ENCODE measurements at places on chromosomes 2 and 18.
A peak's percentile ranks its signal among the peaks of the same experiment; 100 is the strongest.

- DNase-seq, result no peak
Observed at GRCh38 chr2:112692918-112693317, 27.9 kb upstream of the NT5DC4 start.

DNA sequence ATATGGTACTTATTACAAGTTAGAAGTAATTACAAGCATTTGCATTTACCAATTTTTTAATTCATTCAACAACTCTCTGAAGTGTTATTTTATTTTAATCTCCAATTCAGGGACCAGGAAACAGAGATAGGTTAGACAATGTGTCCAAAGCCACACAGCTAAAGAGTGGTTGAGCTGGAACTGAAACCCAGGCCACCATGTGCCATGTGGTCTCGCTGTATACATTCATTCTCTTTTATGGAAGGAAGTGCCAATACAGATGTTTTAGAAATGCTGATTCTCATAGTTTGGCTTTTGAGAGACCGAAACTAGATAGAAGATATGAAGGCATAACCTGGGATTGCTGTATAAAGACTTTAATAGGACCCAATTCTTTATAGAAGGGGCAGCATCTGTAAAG is 684.6 kb upstream of the ID2 start:
- DNase-seq, result no peak

- DNase-seq, result no peak
Observed at GRCh38 chr2:241154915-241155314, 4.6 kb downstream of the PPP1R7 start.

- DNase-seq, result no peak
Observed at GRCh38 chr18:45619826-45620201, 4.5 kb downstream of the SLC14A2 start.

GRCh38 chr2:63192169-63192888 is 141.7 kb downstream of the OTX1 start:
- DNase-seq, result no peak

DNA sequence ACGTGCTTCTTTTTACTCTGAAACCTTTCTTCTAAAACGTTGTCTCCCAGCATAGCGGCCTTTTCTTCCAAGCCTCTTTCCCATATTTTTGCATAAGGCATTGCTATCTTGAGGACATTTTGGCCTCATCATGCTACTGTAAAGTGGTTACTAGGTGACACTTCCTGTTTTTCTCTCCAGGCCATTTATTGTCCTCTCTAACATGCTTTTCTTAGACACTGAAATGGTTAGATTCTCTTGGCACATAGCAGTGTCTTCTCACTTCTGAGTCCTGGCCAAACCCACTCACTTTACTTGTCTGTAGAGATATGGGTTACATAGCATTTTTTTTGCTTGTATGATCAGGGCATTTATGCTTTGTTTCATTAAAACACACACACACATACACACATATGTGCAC is 50.1 kb upstream of the KCNH7 start:
- DNase-seq, result no peak

DNA sequence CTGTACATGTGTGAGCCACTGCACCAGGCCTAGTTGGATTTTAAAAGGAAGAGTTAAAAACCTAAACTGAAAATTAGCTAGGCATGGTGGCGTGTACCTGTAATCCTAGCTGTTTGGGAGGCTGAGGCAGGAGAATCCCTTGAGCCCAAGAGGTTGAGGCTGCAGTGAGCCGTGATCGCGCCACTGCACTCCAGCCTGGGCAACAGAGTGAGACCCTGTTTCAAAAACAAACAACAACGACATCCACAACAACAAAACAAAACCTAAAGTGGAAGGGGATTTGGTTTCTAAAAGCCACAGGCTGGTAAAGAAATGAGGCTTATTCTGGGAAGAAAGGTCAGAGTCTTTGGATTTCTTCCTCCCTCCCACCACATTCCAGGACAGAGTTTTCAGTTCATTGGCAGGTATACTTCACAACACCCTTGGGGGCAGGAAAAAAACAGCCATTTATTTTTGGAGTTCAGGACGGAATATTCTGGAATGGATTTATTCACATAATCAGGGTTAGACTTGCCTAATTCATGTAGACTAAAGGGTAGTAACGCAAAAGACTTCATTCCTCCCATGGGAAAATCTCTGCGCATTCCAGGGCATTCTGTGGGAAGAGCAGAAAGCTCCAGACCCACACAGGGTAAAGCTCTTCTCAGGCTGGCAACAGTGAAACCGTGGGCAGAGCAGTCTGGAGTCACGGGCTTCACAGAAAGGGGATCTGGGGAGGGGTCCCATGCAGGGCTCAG is 34.9 kb downstream of the TEX44 start:
- no peak for DNase-seq

DNA sequence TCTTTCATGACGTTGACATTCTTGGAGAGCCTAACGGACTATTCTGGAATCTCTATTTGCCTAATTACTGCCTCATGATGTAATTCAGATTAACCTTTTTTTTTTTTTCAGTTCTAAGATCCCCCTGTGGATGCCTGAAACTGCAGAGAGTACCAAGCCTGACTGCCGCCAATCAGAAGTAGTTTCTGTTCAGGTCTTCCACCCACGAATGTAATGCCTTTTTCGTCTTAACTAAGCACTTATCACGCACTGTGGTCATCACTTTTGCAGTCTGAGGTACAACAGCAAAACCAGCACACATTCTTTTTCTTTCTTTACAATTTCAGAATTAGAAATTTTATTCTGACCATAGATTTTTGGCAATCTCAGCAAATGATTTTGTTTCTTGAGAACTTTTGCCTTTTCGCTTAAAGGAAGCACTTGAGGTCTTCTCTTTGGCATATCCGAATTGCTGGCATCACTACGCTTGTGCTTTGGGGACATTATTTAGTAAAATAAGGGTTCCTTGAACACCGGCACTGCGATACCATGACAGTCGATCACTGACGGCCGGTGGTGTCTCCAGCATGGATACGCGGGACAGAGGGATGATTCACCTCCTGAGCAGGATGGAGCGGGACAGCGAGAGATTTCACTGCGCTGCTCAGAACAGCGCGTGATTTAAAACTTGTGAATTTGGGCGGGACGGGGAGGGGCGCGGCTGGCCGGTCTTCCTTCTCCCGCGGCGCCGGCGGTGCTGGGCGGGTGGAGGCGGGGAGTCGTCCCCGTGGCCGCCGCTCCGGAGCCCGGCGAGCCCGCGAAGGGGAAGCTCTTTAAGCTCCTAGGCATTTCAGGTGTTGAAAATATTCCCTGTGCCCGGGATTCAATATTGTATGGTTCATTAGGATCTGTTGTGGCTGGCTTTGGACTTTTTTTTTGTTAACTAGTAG is 32.0 kb upstream of the GPR55 start:
- no peak for DNase-seq

- DNase-seq, result no peak
Observed at GRCh38 chr18:27005589-27005988, 140.1 kb upstream of the AQP4 start.

GRCh38 chr2:134582547-134582899 is 136.3 kb downstream of the TMEM163 start:
- DNase-seq, result no peak

DNA sequence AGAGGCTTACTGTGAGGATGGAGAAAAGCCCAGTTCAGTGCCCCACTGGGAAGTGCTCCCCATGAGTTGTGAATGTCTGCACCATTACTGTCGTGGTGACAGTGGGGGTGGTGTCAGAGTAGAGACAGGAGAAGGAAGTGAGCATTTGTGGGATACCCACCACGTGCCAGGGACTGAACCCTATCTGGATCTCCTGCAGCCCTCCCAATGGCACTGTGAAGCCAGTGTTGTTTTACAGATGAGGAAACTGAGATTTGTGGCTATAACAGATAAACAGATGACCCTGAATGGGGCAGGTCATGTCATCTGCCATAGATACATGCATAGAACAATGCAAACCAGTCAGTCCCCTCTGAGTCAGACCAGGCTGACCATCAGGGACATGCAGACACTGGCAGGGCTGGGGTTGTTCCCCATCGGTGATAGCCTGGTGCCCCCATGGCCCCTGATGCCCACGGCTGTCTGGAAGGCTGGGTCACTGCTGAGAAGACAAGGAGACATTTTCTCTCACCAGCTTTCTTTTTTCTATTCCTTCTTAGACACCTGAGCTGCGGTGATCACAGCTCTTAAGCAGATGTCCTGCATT is 60.8 kb downstream of the EMILIN2 start:
- DNase-seq, result no peak

DNA sequence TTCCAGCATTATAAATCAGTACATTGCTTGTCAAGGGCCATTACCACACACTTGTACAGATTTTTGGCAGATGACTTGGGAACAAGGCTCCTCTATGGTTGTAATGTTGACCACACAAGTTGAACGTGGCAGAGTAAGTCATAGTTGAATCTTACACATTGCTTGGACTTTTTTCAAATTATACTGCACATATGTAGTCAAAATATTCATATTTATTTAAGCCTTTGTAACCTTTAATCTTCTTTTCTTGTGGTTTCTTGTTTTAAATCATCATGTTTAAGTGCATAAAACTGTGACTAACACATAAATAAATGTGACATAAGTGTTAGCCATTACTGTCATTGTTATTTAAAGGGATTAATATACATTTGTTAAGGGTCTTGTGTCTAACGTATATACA is 52.1 kb upstream of the EPB41L5 start:
- DNase-seq, result no peak

- no peak for DNase-seq
Observed at GRCh38 chr2:151947813-151948165, 119.6 kb upstream of the ARL5A start.

DNA sequence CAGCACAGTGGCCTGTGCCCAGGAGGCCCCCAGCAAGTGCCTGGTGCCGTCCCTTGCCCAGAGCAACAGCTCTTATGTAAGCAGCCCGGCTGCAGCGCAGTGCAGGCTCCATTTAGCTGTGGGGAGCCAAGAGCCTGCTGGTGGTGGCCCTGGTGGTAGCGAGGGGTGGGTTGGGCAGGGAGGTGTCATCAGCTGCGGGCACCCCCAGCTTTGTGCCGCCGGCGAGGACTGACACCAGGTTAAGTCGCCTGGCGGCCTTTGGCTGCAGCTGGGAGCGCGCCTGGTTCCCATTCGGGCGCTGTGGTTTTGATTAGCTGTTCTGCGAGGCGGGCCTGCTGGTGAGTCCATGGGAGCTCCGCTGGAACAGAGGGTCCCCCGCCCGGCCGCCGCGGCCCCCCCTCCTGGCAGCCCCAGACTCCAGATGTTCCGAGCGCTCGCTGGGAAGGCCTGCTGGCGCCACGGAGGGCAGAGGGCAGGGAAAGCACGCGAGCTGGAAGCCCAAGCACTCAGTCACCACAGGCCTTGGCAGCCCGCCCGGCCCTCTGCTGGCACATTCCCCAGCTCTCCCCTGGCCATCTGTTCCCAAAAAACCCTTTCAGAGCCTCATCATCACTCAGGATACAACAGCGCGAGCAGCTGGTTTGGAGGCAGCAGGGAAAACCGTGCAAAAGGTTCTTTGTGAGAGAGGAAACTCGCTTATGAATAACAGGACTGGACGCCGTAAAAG is 18.4 kb downstream of the ATOH8 start:
- peak; percentile 94 for DNase-seq

DNA sequence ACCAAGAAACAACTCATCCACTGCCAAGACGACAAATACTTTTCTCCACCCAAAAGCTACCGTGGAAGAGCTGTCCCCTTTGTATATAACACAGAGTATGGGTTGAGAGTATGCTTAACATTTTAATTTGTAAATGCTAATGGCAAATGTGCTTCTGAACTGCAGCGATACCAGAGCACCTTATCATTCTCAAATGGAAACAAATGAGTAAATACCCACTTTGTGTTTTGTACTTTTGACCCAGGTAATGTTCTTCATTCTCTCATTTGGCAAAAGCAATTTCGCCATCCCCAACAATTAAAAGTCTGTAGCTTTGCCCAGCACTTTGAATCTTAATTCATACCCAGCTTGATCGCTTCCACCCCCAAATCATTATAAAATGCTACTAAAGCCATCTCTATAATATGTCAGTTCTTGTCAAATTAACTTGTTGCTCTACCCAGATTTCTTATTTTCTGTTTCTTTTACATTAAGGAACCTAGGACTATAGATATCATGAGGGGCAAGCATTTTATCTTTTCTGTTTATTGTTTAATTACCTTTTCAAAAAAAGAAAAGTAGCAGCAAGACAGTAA is 6.2 kb upstream of the POU3F3 start:
- no peak for DNase-seq

DNA sequence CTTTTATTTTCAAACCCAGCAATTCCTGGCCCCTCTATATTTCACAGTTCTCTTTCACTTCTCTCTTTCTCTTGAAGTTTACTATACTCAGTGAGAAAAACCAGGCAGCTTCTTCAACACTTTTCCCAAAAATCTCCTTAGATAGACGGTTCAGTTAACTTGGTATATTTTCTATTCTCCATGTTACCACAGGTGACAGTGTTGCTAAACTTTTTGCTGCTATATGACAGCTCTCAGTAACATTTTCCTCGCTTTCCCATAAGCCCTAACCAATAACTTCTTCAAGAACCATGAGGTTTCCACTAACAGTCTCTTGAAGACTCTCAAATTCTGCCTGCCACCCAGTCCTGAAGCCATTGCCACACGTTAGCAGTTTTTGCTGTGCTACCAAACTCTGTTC is 45.8 kb downstream of the CYBRD1 start:
- DNase-seq, result no peak

DNA sequence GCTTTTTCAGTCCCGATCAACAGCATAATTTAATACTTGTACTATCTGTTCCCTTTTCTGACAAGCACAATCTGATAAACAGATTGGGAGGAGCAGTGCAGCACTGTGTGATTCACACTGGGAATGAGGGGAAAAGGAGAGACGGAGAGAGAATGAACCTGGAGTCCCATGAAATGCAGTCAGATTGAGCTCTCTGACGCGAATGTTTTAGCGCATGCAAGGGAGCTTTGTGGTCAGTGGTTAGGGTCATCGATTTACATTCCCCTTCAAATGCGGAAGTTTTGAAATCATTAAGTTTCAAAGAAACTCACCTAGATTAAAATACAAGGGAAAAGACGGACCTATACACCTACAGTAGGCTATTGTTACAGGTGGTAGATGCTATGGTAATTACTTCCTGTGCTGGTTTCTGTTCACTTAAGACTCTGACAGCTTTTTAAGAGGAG is 99.6 kb downstream of the KCTD1 start:
- DNase-seq, result no peak

GRCh38 chr2:97759727-97760407 is 46.5 kb downstream of the ZAP70 start:
- DNase-seq, result no peak

Measured in NCI-H524 treated with DMSO at 0.1 percent for 48 hours (cell line).